ENCODE measurements at places on chromosomes 12 and 14. TPM values are rescaled to one million over a fixed set of nuclear protein-coding genes. Genes with fewer than 3 reads are reported as not detected.

TEP1 gene
- 8.5 TPM for total RNA-seq

SERPINA4 gene
- total RNA-seq: not detected

AMN gene
- total RNA-seq: 3.8 TPM

AKAP5 gene
- 0.05 TPM for total RNA-seq

SINHCAF gene
- total RNA-seq: 71.0 TPM

ACRBP gene
- total RNA-seq: 0.28 TPM

SLC35F4 gene
- not detected for total RNA-seq

C12orf43 gene
- total RNA-seq: 9.3 TPM

SETD3 gene
- 37.1 TPM for total RNA-seq

ZC3H14 gene
- total RNA-seq: 46.5 TPM

RILPL1 gene
- 8.7 TPM for total RNA-seq

GPX2 gene
- 21.2 TPM for total RNA-seq
